ENCODE measurements at places on chromosomes 16 and 17.
A peak's percentile ranks its signal among the peaks of the same experiment; 100 is the strongest.

GRCh38 chr17:74351552-74352210, 10.0 kb downstream of the BTBD17 start:
- no peak for DNase-seq

DNA sequence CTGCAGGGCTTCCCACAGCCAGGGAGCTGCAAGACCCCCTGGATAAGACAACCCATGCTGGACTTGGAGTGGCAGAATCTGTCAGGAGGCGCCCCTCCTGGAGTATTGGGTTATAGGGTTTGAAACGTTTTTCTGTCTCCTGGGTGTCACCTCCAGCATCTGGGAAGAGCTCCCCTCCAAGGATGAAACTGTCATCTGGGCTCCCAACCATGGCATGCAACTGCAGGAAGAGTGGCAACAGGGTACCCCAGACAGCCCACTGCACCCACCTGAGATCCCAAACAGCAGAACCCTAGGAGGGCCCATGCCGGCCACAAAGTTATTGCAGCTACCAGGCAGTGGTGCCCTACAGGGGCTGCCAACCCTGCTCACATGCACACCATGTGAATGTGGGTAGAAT, 636 bp upstream of the GSG1L start:
- DNase-seq: no peak

DNA sequence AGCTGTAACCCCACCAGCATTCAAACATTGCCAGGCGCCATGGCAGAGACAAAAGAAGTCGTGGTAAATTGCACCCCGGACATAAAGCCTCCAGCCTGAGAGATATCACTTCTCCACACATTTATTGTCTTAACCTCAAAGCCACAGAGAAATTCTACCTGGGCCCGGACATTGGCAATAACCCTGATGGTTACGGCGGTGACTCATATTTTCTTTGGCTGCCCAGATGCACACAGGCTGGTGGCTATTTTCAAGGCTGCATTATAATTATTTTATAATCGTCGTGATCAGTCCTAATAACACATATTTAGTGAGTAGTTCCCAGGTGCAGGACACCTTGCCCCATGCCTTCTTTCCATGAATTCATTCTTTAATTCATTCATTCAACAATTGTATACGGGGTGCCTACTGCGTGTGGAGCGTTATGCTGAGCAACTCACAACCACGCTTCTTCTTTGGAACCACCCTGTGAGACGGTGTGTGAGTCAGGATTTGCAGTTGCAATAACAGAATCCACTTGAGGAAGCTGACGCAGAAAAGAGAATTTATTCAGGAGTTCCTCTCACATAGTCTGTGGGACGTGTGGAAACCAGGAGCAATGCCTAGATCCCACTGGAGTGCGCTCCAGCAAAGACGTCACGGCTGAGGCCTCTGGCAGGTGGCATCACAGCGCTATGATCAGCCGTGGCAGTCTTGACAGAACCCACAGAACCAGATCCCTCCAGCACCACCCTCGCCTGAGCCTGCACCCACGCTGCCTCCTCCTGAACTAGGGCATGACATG, 245.7 kb downstream of the FOXL1 start:
- DNase-seq: no peak

GRCh38 chr17:4072487-4073157, 70.2 kb downstream of the ZZEF1 start:
- no peak for DNase-seq

GRCh38 chr16:17555176-17555575, 84.4 kb upstream of the XYLT1 start:
- DNase-seq: peak; percentile 30

DNA sequence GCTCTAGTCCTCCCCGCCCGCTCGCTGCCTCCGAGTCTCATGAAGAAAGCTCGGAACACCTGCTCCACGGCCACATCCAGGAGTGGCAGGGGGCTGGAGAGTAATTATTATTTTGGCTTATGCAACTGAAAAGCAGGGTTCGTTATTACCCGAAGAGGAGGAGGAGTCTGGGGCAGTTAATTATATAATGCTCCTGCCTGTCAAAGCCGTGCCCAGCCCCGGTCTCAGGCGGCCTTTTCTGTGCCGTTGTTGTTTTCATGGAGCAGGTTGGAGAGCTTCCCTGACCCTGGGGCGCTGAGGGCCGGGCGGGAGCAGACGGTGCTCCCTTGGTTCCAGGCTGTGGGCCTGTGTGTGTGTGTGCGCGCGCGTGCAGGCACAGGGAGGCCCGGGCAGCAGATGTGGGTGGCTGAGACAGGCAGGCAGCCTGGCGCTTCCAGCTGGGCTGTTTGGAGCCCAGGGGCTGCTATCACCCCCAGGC, 2.4 kb downstream of the JPH3 start:
- no peak for DNase-seq

DNA sequence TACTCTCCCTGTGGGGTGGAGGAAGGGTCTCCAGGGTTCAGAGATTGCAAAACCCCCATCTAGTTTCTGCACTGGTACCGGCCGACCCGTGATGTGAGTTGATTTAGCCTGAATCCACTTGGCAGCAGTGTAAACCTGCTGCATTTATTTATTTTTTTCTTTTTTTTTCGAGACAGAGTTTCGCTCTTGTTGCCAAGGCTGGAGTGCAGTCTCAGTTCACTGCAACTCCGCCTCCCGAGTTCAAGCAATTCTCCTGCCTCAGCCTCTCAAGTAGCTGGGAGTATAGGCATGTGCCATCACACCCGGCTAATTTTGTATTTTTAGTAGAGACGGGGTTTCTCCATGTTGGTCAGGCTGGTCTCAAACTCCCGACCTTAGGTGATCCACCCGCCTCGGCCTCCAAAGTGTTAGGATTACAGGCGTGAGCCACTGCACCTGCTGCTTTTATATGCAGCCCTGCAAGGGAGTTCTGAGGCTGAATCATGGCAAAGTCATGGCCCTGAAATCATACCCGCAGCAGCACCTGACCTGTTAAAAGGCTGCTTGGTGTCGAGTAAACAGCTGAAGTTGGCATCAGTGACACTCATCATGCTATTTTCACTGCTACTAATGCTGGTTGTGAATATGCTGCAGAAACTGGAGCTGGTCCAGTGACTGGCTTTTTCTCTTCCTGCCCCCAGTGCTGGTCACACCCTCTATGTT, 21.4 kb downstream of the DEXI start:
- DNase-seq: no peak

DNA sequence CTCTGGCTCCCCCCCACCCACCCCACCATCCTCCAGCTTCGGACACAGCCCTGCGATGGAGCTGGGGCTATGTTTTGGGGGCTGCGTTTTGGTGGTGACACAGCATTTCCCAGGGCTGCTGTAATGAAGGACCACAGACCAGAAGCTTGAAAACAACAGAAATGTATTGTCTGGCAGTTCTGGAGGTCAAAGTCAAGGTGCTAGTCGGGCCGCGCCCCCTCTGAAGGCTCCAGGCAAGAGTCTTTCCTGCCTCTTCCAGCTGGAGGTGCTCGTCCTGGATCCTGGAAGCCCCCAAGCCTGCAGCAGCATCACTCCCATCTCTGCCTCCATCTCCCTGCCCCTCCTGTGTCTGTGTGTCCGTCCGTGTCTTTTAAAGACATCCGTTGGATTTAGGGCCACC, 50.8 kb downstream of the TBC1D16 start:
- no peak for DNase-seq

- DNase-seq: no peak
Measured at GRCh38 chr16:53991754-53992378, 287.9 kb downstream of the FTO start.

DNA sequence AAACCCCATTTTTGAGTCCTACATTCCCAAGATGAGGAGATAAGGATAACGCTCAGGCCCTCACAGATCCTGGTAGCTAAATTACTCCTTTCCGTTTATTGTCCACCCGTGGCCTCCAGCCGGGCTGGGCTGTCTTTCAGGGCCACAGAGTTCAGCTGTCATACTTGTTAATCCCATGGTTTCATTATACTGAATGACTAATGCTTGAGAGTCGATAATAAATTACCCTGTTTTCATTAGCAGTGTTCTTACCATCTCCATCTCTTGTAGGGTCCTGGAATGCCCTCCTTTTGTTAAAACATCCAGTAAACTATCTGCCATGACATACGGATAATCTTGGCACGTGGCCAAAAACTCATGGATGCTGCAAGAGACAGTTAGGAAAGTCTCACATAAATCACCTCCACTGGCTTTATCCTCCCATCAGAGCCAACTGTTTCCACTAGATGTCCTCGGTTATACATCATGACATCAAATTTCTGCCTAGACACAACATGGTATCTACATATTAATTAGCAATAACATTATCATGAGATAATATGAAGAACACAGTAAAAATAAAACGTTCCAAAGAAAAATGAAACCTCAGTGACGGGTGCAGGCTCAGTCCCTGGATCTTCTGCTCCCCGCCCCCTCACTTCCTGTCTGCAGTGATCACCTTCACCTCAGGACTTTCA, 45.3 kb downstream of the BRD7 start:
- DNase-seq: peak; percentile 42

DNA sequence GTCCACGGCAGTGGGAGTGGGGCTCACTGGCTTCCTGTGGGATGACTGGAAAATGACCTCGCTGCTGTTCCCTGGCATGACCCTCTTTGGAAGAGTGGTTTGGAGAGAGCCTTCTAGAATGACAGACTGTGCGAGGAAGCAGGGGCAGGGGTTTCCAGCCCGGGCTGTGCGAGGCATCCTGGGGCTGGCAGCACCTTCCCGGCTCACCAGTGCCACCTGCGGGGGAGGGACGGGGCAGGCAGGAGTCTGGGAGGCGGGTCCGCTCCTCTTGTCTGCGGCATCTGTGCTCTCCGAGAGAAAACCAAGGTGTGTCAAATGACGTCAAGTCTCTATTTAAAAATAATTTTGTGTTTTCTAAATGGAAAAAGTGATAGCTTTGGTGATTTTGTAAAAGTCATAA, 7.8 kb upstream of the RNF213 start:
- peak; percentile 78 for DNase-seq

DNA sequence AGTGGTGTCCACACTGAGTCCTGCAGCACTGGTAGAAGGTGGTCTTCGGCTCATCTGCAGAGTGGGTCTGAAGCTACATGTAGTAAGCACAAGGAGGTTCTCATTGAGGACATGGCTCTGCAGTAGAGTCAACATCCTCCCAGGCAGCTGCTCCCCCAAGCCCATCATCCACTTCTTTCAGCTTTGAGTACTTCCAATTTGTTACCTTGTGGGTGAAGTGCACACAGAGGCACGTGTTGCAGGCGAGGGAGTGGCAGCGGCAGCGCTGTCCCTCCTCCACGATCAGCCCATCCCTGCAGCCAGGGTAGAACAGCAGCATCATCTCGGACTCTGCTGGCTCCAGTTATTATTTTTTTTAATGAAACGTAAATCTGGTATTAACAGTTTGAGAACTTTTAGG, 1.8 kb upstream of the SSTR2 start:
- no peak for DNase-seq

GRCh38 chr17:6996256-6997011, 585 bp downstream of the ALOX12 start:
- DNase-seq: no peak

DNA sequence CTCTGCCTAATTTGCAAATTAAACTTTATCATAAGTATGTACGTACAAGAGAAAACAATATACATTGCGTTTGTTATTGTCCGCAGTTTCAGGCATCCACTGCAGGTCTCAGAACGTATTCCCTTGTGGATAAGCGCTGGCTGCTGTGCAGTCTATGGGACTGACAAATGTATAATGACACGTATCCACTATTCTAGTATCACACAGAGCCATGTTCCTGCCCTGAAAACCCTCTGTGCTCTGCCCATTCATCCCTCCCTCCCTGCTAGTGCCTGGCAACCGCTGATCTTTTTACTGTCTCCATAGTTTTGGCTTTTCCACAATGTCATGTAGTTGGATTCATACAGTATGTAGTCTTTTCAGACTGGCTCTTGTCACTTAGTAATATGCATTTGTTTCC, 179.4 kb downstream of the MAF start:
- no peak for DNase-seq

GRCh38 chr16:1048442-1049112, 24.0 kb upstream of the SSTR5 start:
- DNase-seq: peak; percentile 50

DNA sequence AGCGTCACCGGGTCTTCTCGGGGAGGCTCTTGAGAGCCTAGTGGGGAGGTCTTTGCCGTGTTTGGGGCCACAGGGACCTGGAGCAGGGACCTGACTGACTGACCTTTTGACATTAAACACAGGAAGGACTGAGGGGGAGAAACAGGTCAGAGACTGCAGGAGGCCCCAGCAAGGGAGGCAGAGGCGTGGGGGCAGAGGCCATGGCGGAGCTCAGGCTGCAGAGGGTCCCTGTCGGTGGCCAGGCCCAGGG, 41.6 kb upstream of the GSE1 start:
- DNase-seq: no peak

GRCh38 chr16:10150906-10151305, 31.3 kb downstream of the GRIN2A start:
- no peak for DNase-seq

- no peak for DNase-seq
Measured at GRCh38 chr16:66904846-66905632, 13.6 kb downstream of the CDH16 start.

DNA sequence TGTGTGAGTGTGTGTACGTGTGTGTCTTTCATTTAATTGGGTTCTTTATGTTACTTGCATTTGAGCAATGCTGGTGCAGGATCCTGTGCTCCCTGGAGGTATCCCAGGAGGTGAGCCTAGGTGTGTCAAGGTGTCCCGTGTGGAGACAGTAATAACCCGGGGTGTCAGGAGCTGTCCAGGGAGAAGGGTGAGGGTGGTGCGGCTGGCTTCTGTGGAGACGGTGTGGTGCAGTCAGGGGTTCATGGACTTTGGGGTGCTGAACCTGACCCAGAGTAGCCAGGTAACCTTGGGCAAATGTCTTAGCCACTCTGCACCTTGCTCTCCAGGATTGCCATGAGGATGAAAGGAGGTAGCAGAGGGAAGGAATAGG, 7.4 kb upstream of the ELAC2 start:
- DNase-seq: no peak

- no peak for DNase-seq
Measured at GRCh38 chr16:4166821-4167220, 50.6 kb upstream of the ADCY9 start.

DNA sequence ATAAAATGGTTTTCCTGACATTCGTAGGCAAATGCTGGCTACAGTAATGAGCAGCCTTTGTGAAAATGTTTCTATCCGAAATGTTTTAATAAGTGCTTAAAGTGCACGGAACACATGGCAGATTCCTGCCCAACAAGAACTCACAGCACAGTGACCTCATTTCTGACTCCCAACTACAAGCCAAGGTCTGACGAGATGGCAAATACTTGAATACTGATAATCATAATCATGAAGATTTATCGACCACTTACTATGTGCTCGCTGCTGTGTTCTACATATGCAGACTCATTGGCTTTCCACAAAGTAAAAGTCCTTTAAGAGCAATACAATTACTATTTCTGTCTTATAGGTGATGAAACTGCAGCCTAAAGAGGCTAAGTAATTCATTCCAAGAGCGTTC, 238.1 kb upstream of the CDH5 start:
- DNase-seq: no peak
